ENCODE measurements at places on chromosomes 6 and 20.

GRCh38 chr6:86730216-86730615, 207.1 kb upstream of the HTR1E start:
- DNase-seq: no peak

DNA sequence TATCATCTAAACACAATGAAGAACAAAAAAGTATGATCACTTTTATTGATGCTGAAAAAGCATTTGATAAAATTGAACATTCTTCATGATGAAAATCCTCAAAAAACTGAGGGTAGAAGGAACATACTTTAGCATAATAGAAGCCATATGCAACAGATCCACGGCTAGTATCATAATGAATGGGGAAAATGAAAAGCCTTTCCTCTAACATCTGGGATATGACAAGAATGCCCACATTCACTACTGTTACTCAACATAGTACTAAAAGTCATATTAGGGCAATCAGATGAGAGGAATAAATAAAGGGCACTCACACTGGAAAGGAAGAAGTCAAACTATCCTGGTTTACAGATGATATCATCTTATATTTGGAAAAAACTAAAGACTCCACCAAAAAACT, 256.6 kb downstream of the RFPL4B start:
- no peak for DNase-seq

DNA sequence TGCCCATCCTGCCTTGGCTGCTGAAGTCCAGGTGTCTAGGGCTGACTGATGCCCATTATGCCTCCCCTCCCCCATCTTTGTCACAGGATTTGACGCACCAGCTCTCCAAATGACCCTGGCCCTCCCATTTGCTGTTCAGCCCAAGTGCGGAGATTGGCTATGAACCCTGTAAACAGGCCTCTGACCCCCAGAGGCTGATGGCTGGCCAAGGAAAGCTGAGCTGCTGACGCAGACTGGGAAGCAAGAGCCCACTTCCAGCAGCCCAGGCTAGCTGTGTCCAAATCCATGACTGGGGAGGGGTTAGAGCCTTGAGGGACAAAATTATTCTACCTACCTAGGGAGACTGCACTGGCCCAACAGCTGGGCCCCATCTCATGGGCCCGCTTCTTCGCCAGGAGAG, 797 bp upstream of the GNRH2 start:
- DNase-seq: no peak

GRCh38 chr6:24272553-24272952, 85.3 kb downstream of the DCDC2 start:
- DNase-seq: peak; percentile 80

DNA sequence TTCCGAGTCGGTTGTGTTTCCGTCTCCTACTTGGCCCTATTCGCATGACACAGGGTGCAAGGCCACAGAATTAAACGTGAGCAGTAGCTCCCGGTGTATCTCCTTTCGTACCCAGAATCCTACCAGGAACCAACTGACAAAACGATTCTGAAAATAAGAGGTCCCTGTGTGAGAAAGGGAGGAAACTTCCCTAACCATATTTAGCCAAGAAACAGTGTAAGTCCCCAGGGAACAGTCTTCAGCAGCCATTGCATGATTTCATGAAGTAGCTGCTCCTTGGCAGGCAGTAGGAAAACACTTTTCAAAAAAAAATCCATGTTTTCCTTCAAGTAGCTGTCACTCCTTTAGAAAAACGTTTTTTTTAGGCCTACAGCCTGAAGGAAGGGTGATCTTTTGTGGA, 46.9 kb downstream of the PDE10A start:
- no peak for DNase-seq

GRCh38 chr6:37821446-37821845, 1.9 kb downstream of the ZFAND3 start:
- DNase-seq: no peak

GRCh38 chr6:134315974-134316441, 1.9 kb downstream of the SGK1 start:
- no peak for DNase-seq

DNA sequence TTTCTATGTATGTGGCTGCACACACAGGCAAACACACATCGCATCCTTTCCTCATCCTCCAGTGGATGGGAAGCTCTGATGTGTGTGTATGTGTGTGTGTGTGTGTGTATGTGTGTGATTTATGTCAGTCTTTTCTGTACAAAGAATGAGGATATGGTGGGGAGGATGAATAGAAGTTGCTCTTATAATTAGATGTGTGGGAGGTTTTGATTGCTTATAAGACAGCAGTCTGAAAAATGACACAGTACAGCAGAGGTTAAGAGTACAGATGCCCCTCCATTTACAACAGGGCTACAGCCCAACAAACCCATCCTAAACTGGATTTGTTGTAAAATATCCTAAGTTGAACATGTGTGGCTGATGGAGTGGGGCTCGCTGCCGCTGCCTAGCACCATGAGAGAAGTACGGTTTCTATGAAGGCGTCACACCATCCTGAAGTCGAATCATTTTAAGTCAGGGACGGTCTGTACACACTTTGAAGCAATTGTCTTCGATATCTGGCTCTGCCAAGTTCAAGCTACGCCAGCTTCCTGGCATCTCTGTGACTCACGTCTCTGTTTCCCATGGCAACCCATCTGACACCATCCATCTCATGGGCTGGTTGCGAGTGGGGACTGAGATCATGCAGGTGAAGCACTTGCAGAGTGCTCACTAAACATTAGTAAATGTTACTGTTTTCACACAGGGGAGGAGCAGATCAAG, 252.6 kb downstream of the MYLK4 start:
- DNase-seq: peak; percentile 5

DNA sequence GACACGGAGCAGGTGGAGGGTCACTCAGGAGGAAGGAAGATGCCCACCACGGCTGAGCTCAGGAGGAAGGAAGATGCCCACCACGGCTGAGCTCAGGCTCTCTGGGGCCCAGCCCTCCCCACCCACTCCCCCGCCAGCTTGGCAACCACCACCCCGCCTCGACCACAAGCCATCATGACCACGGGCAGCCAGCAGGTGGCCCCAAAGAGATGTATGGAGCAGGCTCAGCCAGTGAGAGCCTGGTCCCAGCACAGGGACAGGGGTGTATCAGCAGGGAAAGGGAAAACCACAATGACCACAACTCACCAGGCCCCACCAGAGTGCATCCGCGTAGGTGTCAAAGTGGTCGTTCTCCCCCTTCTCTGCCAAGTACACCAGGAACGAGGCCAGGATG, 30.4 kb downstream of the KCNQ2 start:
- DNase-seq: no peak

GRCh38 chr6:163585932-163586437, 171.5 kb downstream of the QKI start:
- no peak for DNase-seq

- DNase-seq: no peak
Measured at GRCh38 chr6:169993861-169994481, 242.5 kb downstream of the ERMARD start.

GRCh38 chr6:5896476-5897200, 110.1 kb downstream of the NRN1 start:
- no peak for DNase-seq

GRCh38 chr6:46267515-46267914, 96.7 kb upstream of the ENPP5 start:
- no peak for DNase-seq

GRCh38 chr20:1965520-1966351, 28.1 kb downstream of the PDYN start:
- DNase-seq: peak; percentile 61

GRCh38 chr6:12718015-12718414, 1.4 kb downstream of the PHACTR1 start:
- no peak for DNase-seq

- peak; percentile 52 for DNase-seq
Measured at GRCh38 chr6:106918115-106918514, 56.4 kb downstream of the CD24 start.

- DNase-seq: no peak
Measured at GRCh38 chr6:79005497-79005896, 72.6 kb downstream of the PHIP start.

DNA sequence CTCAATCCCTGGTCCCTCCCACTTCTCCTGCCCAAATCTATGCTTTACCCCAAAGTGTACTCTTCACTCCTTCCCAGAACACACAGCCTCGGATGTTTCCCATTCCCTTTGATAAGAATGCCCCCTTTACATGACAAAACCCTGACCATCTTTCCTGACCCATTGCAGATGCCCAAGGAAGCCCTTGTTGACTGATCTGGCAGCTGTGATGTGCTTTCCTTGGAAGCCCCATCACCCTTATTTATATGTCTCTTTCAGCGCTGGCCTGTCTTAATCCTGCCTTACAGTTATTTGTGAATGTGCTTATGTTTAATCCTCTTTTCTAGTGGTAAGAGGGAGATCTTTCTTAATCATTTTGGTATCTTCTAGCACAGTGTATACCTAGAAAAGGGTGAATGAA, 523.1 kb downstream of the CD83 start:
- no peak for DNase-seq

- no peak for DNase-seq
Measured at GRCh38 chr6:109449064-109449794, 6.3 kb downstream of the MICAL1 start.

- no peak for DNase-seq
Measured at GRCh38 chr6:63097222-63097621, 114.0 kb upstream of the FKBP1C start.

DNA sequence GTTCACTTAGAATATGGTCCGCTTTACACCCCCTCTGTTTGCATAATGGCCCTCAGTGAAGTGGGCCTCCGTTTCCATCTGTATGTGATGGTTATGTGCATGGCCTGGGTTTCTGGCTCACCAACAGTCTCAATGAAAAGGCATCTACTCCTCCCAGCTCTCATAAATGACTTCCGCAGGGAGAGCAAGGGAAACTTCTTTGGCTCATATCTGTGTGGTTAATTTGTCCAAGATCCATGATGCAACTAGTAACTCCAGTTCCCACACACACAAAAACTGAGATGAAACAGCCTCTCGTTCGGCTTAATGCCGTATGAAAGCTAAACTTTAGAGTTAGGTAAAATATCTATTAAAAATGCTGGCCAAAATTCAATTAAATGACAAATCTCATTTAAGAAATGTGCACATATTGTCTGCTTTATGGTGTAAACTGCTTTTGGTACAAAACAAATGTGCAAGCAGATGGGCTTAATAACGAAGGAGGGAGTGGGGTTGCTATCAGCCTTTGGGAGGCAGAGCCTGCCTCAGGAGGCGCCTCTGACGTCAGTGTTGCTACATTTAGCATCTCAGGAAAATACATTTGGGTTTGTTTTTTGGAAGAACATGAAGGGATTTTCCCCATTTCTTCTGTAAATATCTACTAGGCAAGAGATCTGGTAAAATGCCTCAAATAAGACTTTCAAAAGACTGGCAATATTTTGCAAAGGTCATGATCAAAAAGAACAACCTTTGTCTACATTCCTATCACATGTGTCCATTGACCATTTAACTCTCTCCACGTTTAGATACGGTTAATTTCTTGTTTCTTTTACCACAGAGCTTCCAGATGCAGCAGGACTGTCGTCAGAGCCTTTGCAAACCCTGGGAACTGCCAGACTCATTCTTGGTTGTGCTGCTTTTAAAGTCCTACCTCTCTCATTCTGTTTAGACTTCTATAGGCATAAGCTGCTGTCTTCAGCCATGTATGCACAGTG, 96.8 kb downstream of the ARMC2 start:
- peak; percentile 14 for DNase-seq

- DNase-seq: no peak
Measured at GRCh38 chr6:111456208-111456607, 26.8 kb downstream of the REV3L start.

- DNase-seq: no peak
Measured at GRCh38 chr6:100393493-100393892, 71.2 kb downstream of the SIM1 start.

DNA sequence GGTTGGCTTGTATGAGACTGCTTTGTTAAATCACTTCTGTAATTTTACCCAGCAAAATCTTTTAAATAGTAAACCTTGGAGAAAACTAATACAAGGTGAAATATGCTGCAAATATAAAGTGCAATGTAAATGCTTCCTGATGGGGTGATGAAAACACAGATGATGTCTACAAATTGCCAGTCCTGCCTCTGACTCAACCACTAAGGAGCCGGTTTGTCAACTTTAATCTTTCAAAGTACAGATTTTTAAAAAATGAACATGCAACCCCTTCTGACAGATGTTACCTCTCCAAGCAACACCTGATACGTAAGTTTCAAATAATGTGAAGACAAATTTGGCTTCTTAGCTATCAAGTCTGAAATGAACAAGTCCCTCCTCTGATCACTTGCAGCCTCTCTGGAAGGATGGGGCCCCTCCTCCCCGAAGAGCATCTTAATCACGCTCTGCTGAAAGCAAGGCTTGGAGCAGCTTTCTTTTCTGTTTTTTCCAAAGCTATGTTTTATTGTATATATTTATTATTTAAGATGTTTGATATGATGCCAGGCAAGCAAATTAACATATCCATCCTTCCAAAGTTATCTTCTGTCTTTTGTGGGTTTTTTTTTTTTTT, 196.0 kb downstream of the MYLK4 start:
- DNase-seq: no peak

- DNase-seq: no peak
Measured at GRCh38 chr6:164008902-164009301, 594.4 kb downstream of the QKI start.

GRCh38 chr20:18684775-18685174, 96.9 kb downstream of the DTD1 start:
- DNase-seq: no peak

GRCh38 chr20:61764471-61765025, 301.1 kb downstream of the TAF4 start:
- DNase-seq: no peak

DNA sequence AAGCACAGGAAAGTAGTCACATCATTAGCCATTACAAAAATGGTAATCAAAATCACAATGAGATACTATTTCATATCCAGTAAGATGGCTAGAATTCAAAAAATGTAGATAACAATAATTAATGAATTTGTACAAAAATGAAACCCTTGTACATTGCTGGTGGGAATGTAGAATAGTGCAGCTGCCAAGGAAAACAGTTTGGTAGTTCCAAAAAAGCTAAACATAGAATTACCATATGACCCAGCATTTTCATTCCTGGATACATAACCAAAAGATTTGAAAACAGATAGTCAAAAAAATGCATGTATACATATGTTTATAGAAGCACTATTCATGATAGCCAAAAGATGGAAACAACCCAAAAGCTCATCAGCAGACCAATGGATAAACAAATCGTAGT, 251.1 kb upstream of the RAB32 start:
- DNase-seq: no peak

- DNase-seq: no peak
Measured at GRCh38 chr6:154343473-154344308, 12.9 kb downstream of the IPCEF1 start.

GRCh38 chr20:18973529-18974173, 160.1 kb downstream of the SCP2D1 start:
- no peak for DNase-seq

GRCh38 chr20:18985551-18985950, 172.0 kb downstream of the SCP2D1 start:
- DNase-seq: no peak

DNA sequence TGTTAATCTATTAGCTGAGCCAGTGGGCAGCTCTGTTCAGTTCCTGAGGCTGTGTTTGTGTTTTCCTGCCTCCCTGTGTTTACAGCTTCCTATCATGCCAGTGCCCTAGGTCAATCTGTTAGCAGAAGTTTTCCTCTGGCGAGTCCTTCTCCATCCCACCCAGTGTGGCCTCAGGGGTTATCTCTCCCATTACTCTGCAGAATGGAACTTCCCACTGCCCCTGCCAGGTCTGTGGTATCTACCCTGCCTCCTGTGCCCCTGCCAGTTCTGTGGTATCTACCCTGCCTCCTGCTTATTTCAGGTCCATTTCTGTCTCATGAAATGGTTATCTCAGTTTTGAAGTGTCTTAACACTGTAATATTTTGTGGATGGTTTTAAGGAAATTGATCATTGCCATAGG, 63.1 kb downstream of the SLX4IP start:
- no peak for DNase-seq

Data from NCI-H2171 (cell line).